ENCODE measurements at places on chromosomes 3 and 15.

DNA sequence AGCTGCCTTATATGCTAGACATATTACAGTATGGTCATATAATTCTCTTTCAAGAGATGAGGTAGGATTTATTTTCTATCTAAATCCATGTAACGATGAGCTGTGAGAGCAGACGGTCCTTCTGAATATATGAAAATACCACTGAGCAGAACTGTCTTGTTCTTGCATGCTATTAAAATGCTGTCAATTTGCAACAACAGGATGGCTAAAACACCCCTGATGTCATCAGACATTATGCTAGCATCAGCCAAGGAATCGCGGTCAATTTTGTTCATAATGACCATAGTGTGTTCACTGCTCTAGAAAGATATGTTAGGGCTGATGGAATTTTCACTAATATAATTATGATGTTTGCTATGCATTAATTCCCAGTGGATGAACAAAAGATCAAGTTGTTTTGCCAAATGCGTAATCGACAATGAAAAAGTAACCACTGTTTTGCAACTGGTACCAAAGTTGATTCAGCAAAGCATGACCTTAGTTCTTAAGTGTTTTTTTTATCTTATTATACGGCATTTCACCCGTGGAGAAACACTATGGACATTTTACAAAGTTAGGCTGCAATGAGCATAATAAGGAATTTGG lies 765.4 kb upstream of the NR2F2 start:
- DNase-seq = no peak

GRCh38 chr15:81887912-81888311 lies 157.9 kb downstream of the MEX3B start:
- DNase-seq = no peak

DNA sequence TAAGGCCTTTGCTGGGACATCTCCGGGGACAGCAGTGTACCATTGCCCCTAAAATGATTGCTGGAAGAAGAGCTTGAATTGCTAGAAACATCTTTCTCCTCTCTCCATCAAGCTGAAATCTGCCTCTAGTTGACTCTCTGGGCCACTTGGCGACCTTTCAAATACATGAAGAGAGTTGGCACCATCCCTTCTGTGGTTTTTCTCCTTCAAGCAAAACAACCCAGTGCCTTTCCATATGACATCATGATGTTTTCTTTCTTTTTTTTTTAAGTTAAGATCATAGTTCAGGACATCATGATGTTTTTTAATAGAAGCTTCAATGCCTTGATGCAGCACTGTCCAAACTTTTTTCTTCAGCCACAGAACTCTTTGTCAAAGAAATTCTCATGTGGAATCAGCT lies 144.0 kb upstream of the PTPRG start:
- DNase-seq = no peak

- DNase-seq = no peak
Measured at GRCh38 chr3:64229903-64230302, 4.6 kb upstream of the PRICKLE2 start.

GRCh38 chr3:103195216-103195615 lies 760.4 kb downstream of the ZPLD1 start:
- no peak for DNase-seq

DNA sequence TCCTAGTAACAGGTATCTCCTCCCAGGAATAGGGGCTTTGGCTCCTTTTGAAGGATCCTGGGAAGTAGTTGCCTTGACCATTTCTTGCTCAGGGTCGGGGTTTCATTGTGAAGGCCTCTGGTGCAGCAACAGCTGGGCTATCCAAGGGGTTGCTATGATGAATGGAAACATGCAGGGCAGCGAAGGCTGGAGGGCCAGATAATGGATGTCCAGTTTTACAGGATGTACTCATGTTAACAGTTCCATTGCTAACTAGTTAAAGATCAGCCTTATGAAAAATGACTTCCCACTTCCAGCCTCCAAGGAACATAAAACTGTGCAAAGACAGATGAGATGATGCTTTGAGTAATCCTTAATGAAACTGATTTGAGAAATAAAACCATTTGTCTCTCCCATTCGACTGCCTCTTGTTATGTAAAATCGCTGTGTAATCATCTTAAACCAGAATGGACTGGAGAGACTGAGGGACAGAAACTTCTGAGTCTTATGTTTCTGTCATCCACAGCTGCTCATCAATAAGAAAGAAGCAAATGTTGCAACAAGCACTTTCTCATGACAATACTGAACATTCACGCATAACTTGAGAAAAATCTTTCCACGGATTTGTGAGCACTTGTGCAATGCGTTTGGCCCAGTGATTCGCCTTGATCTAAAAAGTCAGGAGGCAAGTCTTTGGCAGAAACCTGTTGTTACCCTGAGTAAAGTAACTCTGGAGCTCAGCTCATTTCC lies 473.5 kb upstream of the RGMA start:
- DNase-seq = no peak

GRCh38 chr15:62457100-62457499 lies 292.0 kb upstream of the C2CD4B start:
- no peak for DNase-seq

DNA sequence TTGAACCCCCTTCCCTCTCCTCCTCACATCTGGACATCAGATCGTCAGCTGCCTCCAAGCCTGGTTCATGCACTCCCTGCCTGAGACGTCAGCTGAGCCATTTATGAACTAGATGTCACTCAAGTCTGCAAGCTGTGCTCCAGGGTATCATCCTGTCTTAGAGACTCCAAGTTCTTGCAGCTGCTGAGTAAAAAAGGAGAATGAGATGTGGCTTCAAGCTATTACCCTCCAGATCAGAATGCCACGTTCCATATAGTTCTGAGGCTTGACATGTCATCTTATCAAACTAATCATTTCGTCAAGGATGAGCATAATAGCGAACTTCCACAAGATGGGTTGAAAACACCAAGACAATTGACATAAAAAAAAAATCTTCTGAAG lies 766.3 kb downstream of the TBL1XR1 start:
- DNase-seq = no peak

- no peak for DNase-seq
Measured at GRCh38 chr3:194696702-194697101, 11.0 kb downstream of the FAM43A start.

GRCh38 chr3:9673082-9673481 lies 23.8 kb downstream of the MTMR14 start:
- DNase-seq = no peak

DNA sequence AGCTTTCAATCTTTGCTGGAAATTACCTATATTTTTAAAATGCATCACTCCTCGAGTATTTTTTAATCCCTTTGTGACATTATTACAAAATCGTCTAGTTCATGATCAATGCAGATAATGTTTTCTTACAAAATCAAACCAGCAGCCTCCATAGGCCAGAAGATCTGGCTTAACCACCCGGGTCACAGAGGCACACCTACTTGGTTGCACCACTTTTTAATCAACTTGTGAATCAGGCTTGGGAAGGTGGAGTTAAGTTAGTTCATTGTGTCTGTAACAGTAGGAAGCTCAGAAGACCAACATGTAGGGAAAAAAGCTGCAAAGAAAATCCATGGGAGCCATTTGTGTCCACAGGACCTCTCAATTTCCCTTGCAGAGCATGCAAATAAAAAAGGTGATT lies 148.0 kb downstream of the TP63 start:
- no peak for DNase-seq

- no peak for DNase-seq
Measured at GRCh38 chr3:153169793-153170383, 7.9 kb downstream of the RAP2B start.

GRCh38 chr3:69648126-69648525 lies 91.1 kb upstream of the MITF start:
- DNase-seq = no peak

DNA sequence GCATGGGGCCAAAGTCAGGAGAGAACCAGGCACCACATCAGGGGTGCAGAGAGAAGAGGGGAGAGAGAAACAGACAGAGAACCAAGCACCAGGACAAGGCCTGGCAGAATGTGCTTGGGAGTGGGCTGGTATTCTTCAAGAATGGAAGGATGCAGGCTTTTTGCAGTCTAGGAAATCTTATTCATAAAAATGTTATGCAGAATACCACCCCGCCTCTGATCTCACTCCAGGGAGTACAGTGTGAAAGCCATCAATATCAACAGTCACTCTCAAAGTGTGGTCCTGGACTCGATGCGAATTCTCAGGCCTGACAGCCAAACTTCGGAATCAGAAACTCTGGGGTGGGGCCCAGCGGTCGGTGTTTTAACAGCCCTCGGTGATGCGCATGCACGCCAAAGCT lies 16.9 kb downstream of the NTRK3 start:
- DNase-seq = no peak

DNA sequence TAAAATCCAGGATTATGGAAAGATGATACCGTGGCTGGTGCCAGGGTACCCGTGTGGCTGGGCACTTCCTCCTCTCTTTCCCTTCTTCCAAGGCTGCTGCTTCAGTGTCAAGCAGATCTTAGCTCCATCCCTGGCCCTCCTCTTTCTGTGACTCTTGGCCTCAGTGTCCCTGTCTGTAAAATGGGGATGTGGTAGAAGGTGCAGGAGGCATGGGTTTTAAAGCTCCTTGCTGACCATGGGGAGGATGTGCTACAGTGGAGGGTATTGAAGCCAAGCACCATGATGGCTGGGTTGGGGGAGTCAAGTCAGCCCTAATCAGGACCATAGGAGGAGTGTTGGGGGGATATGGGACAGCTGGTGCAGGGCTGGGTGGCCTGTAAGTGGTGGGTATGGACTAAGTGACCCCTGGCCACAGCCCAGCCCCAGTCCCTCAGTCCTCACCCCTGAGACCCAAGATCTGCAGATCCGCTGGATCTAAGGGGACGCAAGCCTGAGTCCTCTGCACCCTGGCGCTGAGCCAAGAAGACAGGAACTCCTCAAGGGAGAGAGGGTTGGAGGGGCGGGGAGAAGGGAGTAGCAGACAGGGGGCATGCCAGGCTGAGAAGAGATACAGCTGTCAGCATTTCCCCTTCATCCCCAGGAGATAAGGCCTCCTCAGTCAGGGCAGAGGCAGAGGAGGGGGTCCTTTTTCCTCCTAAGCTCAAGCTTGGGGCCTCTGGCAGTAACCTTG lies 12.0 kb downstream of the PTH1R start:
- no peak for DNase-seq

GRCh38 chr3:25910997-25911396 lies 121.1 kb downstream of the OXSM start:
- no peak for DNase-seq

- DNase-seq = no peak
Measured at GRCh38 chr15:28881170-28881569, 4.6 kb upstream of the APBA2 start.

DNA sequence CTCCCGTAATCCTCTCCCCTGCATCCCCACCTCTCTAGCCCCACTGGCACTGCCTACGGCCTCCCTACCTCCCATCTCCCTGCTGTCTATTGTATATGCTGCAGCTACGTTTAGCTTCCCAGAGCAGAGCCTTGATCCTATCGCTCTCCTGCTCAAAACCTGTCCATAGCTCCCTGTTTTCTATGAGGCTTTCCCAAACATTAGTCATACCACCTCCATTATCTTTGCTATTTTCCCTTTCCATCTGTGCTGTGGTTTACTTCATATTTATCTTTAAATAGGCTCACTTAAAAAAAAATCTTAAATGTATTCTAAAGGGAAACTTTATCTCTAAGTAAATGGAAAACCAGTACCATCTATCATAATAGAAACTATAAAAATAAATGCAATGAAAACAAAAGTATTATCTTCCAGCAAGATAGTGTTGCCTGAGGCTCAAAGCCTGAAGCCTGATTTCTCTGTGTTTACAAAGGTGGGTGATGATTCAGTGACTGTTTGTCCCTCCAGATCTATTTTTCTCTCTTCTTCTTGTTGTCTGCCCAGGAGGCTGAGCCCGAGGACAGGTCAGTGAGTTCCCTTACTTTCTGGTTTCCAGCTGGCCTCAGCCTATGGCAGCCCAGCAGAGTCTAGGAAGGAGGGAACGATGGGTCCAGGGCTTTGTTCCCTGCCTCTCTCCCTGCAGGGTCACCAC lies 397.1 kb upstream of the CFAP20DC start:
- DNase-seq = no peak

DNA sequence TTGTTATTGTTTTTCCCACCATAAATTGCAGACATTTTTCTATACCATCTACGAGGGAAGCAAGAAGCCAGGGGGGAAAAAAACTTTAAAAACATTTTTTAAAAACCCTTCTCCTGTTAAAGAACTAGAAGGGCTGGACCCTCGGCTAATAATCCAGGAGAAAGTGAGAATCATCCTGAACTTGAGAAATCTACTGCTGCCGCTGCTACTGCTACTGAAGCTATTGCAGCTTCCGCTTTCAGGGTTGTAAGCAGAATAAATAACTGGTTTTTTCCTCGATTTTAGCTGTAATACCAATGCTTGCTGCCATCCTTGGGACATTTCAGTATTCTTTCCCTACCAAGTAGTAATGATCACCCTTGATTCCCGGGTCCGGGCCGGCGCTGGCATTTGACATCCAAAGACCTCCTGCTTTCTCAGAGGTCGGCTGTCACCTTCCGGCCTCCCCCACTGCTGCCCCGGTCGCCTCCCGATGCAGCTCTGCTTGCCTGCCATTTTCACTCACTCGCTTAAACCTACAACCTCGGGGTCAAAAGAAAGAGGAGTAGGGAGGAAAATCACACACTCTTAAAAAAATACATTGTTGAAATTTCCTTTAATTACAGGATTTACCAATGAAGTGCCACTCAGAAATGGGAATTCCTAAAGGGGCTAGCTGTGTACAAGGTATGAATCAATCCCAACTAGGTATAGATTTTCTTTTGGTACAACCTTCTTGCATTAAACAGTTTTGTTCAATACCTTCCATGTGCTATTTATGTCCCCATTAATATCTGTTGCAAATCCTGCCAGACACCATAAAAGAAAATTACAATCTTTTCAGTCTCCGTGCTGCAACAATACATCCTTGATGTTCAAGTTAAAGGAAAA lies 674 bp upstream of the MECOM start:
- no peak for DNase-seq

- DNase-seq = no peak
Measured at GRCh38 chr15:41968701-41969100, 3.7 kb downstream of the EHD4 start.

- no peak for DNase-seq
Measured at GRCh38 chr15:87944050-87944449, 312.5 kb downstream of the NTRK3 start.

DNA sequence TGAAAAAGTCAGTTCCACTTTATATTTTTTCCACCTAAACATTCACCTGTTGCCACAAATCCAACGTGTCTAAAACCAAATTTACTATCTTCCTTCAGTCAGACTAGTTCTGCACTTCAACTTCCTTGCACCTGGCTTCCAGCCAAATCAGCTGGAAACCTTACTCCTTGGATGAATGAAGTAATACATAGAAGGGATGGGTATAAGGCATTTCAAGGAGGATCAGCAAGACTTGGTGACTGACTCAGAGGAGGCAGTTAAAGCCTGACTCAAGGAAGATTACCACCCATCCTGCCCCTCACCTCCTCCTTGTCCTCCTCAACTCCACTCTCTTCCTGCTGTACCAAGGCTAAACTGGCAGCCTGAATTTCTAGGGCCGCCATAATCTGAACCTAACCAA lies 37.1 kb downstream of the QTRT2 start:
- no peak for DNase-seq

DNA sequence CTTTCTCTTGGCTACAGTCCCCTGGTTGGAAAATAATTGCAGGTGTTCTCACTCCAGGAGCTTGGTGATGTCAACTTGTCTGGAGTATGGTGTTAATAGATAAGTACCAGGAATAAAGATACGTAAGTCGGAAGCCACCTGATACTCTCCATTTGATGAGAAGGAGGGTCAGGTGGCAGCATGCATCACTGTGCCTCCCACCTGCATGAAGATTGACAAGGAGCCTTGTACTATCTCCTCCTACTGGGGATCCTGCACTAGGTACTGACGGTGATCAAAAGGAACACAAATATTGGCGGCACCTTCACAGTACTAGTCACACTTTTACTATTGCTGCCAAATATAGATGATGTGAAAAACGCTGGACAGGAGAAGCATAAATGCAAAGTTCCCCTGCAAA lies 32.6 kb upstream of the GABRB3 start:
- no peak for DNase-seq

- peak; percentile 44 for DNase-seq
Measured at GRCh38 chr15:72783004-72783639, 436 bp downstream of the ADPGK start.
